ENCODE measurements at places on chromosomes 3 and 15.

DNA sequence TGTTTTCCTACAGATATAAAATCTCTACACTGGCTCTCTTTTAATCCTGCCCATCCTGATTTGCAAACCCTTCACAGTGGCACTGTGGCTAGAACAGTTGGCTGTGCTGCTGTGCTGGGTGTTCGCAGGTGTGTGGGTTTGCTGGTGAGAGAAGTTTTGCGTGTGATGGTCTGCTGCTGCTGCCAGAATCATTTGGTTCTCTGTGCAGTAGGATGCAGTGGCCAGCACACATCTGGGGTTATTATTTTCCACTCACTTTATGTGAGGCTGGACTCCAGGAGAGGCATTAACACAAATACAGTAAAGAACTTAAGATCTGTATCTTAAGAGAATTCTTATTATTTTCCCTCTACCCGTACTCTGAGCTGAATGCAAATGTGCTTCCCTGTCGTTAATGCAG lies 16.0 kb upstream of the PSMD6 start:
- DNase-seq: no peak

GRCh38 chr15:75030023-75030413 lies 6.6 kb downstream of the PPCDC start:
- DNase-seq: no peak

DNA sequence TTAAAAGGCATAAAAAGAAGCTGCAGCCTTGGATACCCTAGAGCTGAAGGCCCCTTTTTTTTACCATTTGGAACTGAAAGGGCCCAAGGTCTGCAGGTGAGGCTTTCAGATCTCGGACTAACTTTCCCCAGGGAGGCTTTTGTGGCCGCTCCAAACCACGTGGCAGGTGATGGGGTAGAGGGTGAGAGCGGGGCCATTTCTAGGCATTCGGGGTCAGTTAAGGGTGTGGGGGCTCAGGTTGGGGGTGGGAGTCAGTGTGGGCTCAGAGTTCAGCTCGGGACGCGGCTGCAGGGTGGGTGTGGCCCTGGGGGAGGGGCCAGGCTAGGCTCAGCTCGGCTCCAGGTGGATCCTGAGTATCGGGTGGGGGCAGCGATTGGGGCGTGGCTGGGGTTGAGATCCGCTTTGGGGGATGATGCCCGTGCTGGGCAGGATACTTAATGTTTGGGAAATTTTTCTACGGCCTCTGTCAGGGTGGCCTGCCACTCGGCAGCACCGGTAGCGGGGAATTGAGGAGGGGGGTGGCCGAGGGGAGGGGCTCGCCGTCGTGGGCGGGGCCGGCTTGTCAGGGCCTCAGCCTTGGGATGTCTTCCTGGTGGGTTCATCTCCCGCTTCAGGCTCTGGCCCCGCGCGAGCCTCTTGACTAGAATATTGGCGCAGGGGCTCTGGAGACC lies 2.5 kb downstream of the KLF13 start:
- no peak for DNase-seq

DNA sequence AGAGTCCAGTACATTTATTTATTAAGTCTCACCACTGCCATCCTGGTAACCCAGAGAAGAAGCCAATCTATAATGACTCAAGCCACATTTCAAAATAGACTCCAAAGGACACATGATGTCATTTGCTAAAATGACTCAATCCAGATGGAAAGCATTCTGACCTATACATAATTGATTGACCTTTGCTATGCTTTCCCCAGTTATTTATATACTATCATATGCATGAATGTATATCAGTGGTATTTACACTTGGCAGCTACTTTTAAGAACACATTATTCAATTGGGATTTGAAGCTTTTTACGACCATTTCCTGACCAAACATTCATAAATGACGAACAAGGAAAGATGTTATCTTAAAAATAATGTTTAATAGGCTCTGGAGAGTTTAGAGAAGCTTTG lies 297.2 kb downstream of the FHIT start:
- DNase-seq: no peak

GRCh38 chr3:146503461-146504202 lies 34.3 kb upstream of the PLSCR2 start:
- peak; percentile 40 for DNase-seq

- no peak for DNase-seq
Observed at GRCh38 chr3:123781571-123782275, 102.4 kb downstream of the MYLK start.

DNA sequence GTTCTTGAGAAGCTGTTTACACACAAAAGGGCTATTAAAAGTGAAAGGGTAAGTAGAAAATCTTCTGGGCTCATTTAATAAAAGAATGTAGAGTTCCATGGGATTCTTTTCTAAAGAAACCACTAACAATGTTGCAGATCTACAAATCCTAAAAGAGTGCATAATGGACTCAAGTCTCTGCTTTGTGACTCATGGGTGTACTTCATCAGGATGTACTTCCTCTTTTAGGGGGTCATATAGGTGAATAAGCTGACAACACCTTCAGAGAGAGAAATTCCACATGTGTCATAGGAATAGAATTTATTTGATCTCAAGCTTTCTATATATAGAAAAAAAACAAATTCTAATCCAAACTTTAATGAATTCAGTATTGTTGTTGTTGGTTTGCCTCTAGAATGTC lies 355.5 kb downstream of the TIGIT start:
- DNase-seq: no peak

GRCh38 chr15:34716111-34716510 lies 38.7 kb downstream of the GJD2 start:
- no peak for DNase-seq

DNA sequence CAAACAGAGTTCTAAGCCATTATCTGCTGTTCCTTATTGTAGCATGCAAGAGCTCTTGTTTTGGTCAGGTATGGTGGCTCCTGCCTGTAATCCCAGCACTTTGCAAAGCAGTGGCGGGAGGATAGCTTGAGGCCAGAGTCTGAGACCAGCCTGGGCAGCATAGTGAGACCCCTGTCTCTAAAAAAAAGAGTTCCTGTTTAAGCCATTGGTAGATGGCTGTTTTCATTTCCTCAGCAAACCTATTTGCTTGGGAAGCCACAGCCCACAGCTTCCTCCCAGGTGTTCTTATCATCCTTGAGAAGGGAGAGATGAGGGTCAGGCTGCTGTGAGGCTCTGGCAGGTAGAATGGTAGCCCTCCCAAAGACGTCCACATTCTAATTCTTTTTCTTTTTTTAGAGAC lies 24.4 kb upstream of the FAM81A start:
- DNase-seq: no peak

DNA sequence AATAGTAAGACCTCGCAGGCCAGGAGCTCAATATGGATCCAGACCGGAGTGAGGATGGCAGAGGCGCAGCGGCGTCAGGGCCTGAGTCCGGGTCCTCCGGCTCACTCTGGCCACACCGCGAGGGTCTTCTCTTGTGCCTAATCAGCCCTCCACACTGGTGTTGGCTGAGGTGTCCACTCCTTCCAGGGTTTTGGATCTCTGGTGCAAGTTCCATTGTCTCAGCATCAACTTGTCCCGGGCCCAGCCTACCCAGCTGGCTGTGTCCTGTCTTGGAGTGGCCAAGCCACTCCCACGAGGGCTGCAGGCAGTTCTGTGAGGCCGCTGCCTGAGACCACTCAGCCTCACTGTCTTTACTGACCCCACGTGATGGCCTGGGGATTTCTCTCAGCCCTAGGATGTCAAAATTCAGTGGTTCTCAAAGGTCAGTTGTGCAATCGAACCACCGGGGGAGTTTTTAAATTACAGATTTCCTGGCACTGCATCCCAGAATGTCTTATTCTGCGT lies 12.6 kb upstream of the GOLGA6L7 start:
- DNase-seq: no peak

GRCh38 chr3:136343446-136343845 lies 93.3 kb downstream of the PCCB start:
- DNase-seq: no peak
